ENCODE measurements at places on chromosomes 3 and 15.

- peaks cover 9% of the 10 kb centered on the region for H3K27me3 ChIP-seq
- H3K4me1 ChIP-seq = peaks cover 5% of the 10 kb centered on the region
- peak overlapping the region; percentile 14 for H3K27ac ChIP-seq
- H3K36me3 ChIP-seq = peaks cover 5% of the 10 kb centered on the region
Measured at GRCh38 chr15:70856884-70857561, 3.1 kb upstream of the LARP6 start.

GRCh38 chr15:99565049-99565298, 810 bp upstream of the MEF2A start:
- H3K4me1 ChIP-seq = peaks cover 25% of the 10 kb centered on the region
- H3K36me3 ChIP-seq = no peaks in the 10 kb centered on the region
- no peak overlapping the region for H3K4me3 ChIP-seq

DNA sequence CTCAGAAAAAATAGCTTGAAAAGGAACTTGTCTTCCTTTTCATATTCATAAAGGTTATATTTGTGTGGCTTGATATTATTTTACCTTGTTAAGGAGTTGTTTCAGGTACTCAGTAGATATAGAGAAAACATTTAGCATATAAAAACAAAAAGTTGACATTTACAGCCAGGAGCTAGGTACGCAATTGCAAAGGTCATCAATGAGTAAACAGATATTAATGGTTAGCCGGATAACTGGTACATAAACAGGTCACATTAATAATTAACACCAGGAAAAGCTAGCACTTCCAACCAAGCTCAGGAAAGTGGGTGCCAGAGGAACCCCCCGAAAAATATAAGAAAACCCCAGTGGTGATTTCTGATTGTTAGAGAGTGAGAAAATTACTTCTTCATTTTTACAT, 146.6 kb upstream of the NR2F2 start:
- no peak for DNase-seq
- H3K4me3 ChIP-seq = no peak overlapping the region
- no peaks in the 10 kb centered on the region for H3K4me1 ChIP-seq
- no peak overlapping the region for H3K27ac ChIP-seq
- H3K36me3 ChIP-seq = no peaks in the 10 kb centered on the region

- peaks cover 1% of the 10 kb centered on the region for H3K27me3 ChIP-seq
- H3K27ac ChIP-seq = peak overlapping the region; percentile 94
- peak overlapping the region; percentile 58 for H3K4me3 ChIP-seq
- H3K36me3 ChIP-seq = no peaks in the 10 kb centered on the region
Measured at GRCh38 chr3:48039487-48040190, 23.4 kb upstream of the MAP4 start.

GRCh38 chr3:118714800-118715199, 319.8 kb downstream of the IGSF11 start:
- no peak for DNase-seq
- no peaks in the 10 kb centered on the region for H3K27me3 ChIP-seq
- H3K36me3 ChIP-seq = peaks cover 8% of the 10 kb centered on the region
- H3K4me1 ChIP-seq = no peaks in the 10 kb centered on the region
- no peak overlapping the region for H3K4me3 ChIP-seq

- DNase-seq = no peak
- H3K27me3 ChIP-seq = no peaks in the 10 kb centered on the region
- no peaks in the 10 kb centered on the region for H3K36me3 ChIP-seq
Measured at GRCh38 chr15:51359981-51360380, 18.5 kb downstream of the GLDN start.

DNA sequence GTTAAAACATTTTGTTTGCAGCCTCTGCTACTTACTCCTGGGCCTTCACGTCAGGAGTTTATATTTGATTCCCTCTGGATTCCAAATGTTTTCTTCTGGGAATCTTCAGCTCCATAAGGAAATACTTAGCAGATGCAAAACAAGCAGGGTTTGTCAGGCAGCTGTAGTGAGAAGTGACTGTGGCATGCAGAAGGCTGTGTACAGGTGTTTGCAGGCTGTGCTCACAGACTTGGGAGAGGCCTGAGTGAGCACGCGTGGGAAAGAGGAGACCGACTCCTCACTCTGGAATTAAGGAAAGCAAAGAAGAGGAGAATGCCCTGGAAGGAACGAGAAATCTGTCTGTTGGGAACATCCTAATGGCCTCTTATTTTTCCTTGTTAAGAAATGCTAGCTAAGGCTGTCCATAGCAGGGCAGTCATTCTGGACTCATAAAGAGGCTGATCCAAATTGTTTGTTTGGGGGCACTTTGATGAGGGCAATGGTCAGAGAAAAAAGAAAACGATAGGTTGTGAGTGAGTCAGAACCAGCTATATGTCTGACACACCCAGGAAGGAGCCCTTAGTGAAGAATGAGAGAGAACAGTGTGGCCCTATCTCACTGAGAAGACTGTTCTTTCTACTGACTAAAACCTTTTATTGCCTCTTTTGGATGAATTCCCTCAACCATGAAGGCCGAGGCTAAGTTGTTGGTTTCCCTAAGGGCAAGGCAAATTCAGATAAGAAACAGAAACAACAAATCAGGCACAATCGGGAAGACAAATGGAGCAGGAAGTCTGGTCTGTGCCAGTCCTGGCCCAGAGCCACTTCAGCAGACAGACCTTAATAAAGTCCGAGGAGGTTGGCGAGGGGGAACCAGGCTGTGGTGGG, 82.6 kb downstream of the TGFBR2 start:
- no peaks in the 10 kb centered on the region for H3K27me3 ChIP-seq
- no peak for DNase-seq
- H3K4me1 ChIP-seq = peaks cover 13% of the 10 kb centered on the region
- H3K36me3 ChIP-seq = no peaks in the 10 kb centered on the region
- H3K4me3 ChIP-seq = no peak overlapping the region

DNA sequence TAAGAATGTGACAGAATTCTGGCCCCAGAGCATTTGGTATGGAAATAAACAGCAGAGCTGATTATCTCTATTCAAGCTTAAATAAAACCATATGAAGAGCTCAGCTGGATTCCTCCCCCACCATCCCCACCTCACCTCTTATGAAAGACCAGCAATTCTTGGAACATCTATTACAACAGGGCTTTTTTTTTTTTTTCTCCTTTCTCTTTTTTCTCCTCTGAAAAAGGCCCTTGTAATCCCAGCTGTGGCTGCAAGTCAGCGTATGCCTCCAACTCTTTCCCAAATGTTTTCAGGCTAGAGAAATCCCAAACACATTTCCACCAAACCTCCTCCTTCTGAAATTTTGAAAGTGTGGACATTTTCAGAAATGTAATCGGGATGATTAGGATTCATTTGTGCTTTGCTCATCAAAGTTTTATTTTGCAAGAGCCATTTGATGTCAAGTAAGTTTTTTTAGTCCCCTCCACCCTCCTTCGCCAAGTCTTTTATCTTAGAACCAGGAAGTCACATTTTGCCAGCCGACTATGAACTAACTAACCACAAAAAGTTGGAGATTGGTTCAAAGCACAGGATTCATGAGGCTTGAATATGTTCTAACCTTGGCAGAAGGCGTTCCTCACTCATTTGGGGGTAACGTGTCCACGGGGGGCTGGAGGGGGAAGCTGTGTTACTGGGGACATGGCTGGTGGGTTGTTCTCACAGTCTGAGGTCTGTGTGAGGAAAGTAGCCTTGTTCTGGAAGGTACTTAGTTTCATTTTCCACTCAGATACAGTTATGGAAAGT, 142.0 kb upstream of the PDZRN3 start:
- no peak for DNase-seq
- no peak overlapping the region for H3K4me3 ChIP-seq
- no peaks in the 10 kb centered on the region for H3K27me3 ChIP-seq
- no peaks in the 10 kb centered on the region for H3K4me1 ChIP-seq

GRCh38 chr3:96264701-96265100, 549.7 kb upstream of the EPHA6 start:
- H3K27ac ChIP-seq = no peak overlapping the region
- H3K4me1 ChIP-seq = peaks cover 2% of the 10 kb centered on the region
- no peak overlapping the region for H3K4me3 ChIP-seq
- peaks cover 6% of the 10 kb centered on the region for H3K36me3 ChIP-seq
- DNase-seq = no peak

- H3K36me3 ChIP-seq = no peaks in the 10 kb centered on the region
- no peak overlapping the region for H3K27ac ChIP-seq
- no peaks in the 10 kb centered on the region for H3K27me3 ChIP-seq
- no peak overlapping the region for H3K4me3 ChIP-seq
- no peaks in the 10 kb centered on the region for H3K4me1 ChIP-seq
- DNase-seq = no peak
Measured at GRCh38 chr3:177295116-177295515, 97.8 kb upstream of the TBL1XR1 start.

DNA sequence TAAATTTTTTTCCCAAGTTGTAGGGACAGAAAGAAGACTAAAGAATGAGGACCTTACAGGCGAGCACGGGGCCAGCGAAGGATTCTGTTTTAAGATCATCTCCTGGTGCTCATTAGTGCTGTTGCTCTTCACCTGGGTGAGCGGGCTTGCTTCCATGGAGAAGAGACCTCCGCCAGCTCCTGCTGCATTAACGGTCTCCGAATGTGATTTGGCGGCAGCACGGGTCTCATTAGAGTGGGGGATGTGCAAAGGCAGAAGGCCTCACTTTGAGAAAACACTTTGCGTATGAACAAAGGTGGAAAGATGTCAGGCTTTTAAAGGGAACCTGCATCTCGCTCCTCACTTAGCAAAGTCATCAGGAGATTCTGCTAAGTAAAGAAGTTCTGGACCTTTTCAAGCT, 753.4 kb upstream of the CFAP20DC start:
- H3K27me3 ChIP-seq = peaks cover 5% of the 10 kb centered on the region
- peaks cover 54% of the 10 kb centered on the region for H3K4me1 ChIP-seq
- H3K4me3 ChIP-seq = no peak overlapping the region
- peak overlapping the region; percentile 85 for H3K27ac ChIP-seq
- H3K36me3 ChIP-seq = no peaks in the 10 kb centered on the region

- no peaks in the 10 kb centered on the region for H3K27me3 ChIP-seq
- DNase-seq = no peak
- H3K4me1 ChIP-seq = no peaks in the 10 kb centered on the region
- H3K27ac ChIP-seq = no peak overlapping the region
Measured at GRCh38 chr3:116067326-116067725, 378.0 kb downstream of the LSAMP start.

GRCh38 chr3:31218082-31218481, 314.6 kb upstream of the STT3B start:
- H3K4me1 ChIP-seq = peaks cover 5% of the 10 kb centered on the region
- peaks cover 1% of the 10 kb centered on the region for H3K27me3 ChIP-seq
- H3K27ac ChIP-seq = no peak overlapping the region
- no peak overlapping the region for H3K4me3 ChIP-seq

Measured in glutamatergic neuron (in vitro differentiated cells).